ENCODE measurements at places on chromosomes 2 and 18. TPM values are rescaled to one million over a fixed set of nuclear protein-coding genes. Genes with fewer than 3 reads are reported as not detected.

DNA sequence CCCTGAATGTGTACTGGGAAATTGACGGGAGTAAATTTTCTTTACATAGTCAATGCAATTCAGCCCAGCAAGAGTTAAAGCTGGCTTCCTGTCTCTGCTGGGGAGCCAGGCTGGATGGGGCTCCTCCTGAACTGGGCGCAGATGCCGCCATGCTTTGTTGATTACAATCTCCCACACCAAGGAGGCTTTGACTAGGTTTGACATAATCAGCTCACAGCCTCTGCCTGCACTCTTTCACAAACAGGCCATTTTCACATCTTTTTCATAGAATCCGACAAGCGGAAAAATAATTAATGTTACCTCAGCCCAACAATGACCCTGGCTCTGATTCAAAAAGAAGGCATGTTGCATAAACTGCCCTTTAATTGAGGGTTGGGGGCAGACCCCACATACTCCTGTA is 54.3 kb downstream of the FOXI3 start:
- no peak for DNase-seq

- peak; percentile 38 for DNase-seq
Measured at GRCh38 chr2:70069049-70069448, 18.2 kb upstream of the PCBP1 start.

DNA sequence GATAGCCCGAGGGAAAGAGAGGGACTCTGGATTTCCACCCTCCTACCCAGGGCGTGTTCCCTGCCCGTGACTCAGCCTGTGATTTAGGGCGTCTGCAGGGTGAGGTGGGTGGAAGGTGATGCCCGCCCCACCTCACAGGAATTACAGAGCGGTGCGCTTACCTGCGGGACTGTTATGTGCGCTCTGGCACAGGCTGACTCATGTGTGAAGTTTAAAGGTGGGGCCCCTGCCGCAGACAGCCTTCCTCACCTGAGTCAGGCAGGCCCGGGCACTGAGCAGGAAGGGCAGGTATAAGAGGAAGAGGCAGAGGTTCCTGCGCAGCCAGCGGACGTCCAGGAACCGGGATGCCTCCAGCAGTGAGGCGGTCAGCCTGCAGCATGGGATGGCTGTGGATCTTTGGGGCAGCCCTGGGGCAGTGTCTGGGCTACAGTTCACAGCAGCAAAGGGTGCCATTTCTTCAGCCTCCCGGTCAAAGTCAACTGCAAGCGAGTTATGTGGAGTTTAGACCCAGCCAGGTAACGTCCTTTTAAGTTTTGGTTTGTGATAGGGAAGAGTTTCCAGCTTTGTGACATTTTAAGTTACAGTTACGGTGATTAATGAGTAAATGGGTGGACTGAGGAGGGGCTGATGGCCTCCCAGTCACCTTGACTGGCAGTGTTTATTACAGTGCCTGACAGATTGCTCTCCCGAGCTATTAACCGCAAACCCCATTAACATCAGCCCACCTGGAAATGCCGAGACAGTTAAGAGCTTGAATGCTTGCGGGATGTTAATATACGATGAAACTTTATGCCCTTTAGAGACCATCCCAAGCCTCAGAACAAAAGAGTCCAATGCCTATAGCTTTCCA is 141.6 kb upstream of the TTC39C start:
- DNase-seq: peak; percentile 95

DNA sequence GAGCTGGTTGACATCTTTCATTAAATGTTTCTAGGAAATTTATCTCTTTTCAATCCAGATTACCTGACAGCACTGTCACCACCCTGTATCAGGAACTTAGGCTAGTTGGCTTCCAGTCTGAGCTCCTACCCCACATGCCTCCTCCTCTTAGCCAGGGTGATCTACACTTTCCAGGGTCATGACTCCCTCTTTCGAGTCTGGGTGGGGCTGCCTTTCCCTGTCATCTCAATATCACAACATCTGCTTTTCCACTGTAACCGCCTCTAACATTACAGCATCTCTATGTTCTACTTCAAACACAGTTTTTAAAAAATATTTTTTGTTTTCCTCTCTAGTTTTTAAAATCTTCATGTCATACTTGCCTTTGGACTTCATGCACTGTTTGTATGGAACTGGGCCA is 129.2 kb downstream of the RBMS1 start:
- no peak for DNase-seq

GRCh38 chr18:2971741-2972552 is 41.0 kb downstream of the LPIN2 start:
- DNase-seq: no peak

Gene TBR1
- total RNA-seq: not detected

Gene ATP6V1C2
- total RNA-seq: not detected

- no peak for DNase-seq
Measured at GRCh38 chr2:205775097-205775877, 93.0 kb downstream of the NRP2 start.

GRCh38 chr18:49031511-49032188 is 80.9 kb upstream of the SMAD7 start:
- DNase-seq: no peak

Measured in PC-9 (cell line).